Lung (tissue), 17 donors: ENCODE measurements at places on chromosomes 3 and 15.

DNA sequence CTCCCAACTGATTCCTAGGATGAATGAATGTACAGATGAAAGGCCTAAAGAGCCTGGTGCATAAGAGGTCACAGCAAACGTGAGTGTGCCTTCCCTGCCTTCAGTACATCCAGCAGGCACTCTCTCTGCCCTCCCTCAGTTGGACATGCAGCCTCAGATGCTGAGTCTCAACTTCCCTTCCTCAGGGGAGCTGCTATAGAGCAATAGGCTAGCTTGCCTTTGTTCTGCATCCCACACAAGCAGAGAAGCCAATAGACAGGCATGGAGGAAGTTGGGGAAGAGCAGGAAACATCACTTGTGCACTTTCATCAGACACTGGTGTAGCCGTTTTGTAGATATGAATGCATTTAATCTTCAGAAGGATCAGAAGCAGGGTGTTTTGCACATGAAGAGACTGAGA is 147.5 kb upstream of the THBS1 start:
- no peaks in the 10 kb centered on the region for H3K36me3 ChIP-seq
- H3K27ac ChIP-seq: no peak overlapping the region
- DNase-seq: no peak
- no peak overlapping the region for H3K4me3 ChIP-seq

DNA sequence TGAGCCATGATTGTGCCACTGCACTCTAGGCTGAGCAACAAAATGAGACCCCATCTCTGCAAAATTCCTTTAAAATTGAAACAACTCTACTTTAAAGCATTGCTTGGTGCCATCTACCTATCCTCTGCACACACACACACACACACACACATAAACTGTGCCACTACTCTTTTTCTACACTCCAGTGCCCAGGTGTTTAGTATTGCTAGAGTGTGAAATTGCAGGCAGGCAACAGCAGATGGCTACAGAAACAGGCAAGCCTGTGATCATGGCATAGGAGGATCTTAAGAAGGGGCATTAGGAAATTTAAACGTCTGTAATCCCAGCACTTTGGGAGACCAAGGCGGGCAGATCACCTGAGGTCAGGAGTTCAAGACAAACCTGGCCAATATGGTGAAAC is 39.0 kb downstream of the SIDT1 start:
- H3K36me3 ChIP-seq: no peaks in the 10 kb centered on the region
- DNase-seq: no peak
- H3K27ac ChIP-seq: no peak overlapping the region

- peaks cover 19% of the 10 kb centered on the region for H3K4me1 ChIP-seq
- H3K27ac ChIP-seq: no peak overlapping the region
- no peaks in the 10 kb centered on the region for H3K36me3 ChIP-seq
- no peak overlapping the region for H3K4me3 ChIP-seq
- H3K27me3 ChIP-seq: no peaks in the 10 kb centered on the region
These were observed 41.0 kb downstream of the ABHD2 start for GRCh38 chr15:89129123-89129815.

DNA sequence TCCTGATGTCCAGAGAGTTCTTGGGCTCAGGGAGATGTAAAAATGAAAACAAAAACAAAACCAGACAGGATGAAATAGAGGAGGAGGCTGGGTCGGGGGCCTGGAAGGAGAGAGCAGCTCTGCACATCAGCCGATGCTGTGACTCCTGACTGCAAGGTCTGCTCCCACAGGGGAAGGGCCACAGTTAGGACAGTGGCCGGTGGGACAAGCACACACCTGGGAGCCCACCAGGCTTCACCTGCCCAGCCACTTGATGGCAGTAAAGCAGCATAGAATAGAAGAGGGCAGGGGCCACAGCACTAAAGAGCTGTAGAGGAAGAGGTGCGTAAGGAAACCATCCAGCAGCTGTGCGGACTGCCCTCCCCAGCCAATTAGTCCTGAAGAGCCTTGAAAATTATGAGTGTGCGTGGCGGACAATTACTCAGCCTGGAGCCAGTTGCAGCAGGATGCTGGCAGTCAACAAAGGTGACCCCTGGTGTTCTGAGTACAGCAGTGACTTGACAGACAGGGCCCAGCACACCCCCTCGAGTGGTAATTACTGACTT is 29.8 kb downstream of the ALS2CL start:
- H3K27ac ChIP-seq: no peak overlapping the region
- peaks cover 3% of the 10 kb centered on the region for H3K4me1 ChIP-seq
- H3K4me3 ChIP-seq: no peak overlapping the region
- no peaks in the 10 kb centered on the region for H3K27me3 ChIP-seq
- H3K36me3 ChIP-seq: no peaks in the 10 kb centered on the region

DNA sequence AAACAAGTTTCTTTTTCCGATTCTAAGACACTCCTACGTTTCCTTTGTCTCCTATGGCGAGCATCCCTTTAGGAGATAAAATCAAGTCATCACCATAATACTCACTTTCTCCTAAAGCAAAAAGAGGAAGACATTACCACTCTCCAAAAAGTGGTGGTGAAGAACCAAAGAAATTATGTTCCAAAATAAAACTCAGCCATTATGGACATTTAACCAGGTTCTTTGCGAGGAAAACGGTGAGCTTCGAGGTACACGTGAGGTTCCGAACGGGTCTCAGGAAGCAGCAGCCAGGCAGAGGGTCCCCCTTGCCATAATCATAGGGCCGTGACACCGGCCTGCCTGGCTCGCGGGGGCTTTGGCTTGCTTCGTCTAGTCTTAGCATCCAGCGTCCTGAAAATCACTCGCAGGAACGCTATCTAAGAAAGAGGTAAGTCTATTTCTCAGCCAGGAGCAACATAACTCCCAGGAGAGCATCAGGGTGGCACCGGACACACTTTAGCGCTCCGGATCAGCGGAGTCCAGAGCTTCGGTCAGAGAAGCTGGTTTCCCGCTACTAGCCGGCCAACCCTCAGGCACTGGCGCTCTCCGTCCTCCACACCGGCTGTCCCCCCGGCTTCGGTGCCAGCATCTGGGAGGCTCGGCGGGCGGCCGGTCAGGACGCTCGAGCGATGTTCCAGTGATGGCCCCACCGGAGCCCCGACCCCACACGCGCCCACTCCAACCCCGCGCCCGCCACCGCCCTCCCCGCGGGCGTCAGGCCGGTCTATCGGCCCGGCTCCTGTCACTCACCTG is 581 bp downstream of the IP6K1 start:
- DNase-seq: peak; percentile 43
- peak overlapping the region; percentile 76 for H3K4me3 ChIP-seq
- peaks cover 9% of the 10 kb centered on the region for H3K36me3 ChIP-seq
- H3K4me1 ChIP-seq: peaks cover 8% of the 10 kb centered on the region
- peak overlapping the region; percentile 98 for H3K27ac ChIP-seq
- no peaks in the 10 kb centered on the region for H3K27me3 ChIP-seq

DNA sequence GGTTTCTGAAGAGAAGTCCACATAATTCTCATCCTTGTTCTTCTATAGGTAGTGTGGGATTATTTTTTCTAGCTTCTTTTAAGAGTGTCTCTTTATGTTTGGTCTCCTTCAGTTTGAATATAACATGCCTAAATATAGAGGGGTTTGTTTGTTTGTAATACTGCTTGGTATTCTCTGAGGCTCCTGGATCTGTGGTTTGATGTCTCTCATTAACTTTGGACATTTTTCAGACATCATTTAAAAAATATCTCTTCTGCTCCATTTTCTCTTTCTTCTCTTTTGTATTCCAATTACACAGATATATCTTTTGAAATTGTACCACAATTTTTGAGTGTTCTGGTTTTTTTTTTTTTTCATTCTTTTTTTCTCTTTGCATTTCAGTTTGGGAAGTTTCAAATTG is 113.1 kb downstream of the ARNT2 start:
- peaks cover 1% of the 10 kb centered on the region for H3K4me1 ChIP-seq
- no peaks in the 10 kb centered on the region for H3K36me3 ChIP-seq
- H3K27me3 ChIP-seq: no peaks in the 10 kb centered on the region
- H3K27ac ChIP-seq: no peak overlapping the region
- DNase-seq: no peak

DNA sequence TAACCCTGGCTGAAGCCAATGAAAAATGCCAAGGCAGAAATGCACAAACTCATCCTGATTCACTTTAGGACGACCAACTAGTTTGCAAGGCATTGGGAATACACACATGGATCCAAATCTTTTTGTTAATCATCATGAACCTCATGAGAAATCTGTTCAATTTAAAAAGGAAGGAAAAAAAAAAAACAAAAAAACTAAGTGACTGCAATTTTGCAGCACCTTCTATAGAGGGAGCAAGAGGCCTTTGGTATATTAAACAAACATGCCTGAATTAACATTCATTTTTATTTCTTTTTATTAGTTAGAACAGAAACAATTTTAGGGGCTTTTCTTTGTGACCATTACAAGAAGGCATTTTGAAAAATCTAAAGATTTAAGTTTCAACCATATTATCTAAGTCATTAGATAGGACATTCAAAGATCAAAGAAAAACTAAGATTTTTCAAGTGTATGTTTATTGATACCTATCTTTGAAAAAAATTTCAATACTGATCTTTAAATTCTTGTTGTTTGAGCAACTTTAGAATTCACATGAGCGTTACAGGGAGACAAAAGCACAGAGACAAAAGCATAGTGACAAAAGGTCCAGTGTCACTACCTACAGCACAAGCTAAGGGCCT is 182.4 kb downstream of the CBLB start:
- no peaks in the 10 kb centered on the region for H3K27me3 ChIP-seq
- H3K36me3 ChIP-seq: peaks cover 7% of the 10 kb centered on the region
- DNase-seq: no peak

DNA sequence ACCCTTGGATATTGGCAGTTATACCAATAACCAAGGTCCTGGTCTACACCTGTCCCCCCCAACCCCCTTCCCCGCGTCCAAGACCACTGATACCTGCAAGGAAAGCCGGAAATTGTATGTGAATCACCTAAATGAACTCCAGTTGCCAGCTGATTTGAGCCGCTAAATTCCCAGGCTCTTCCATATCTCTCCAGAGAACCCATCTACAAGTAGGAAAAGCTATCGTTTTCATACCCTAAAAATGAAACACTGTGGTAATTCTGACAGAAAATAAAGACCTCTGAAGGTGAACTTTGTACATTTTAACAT is 114.2 kb upstream of the ICE2 start:
- H3K27ac ChIP-seq: no peak overlapping the region
- peak; percentile 34 for DNase-seq
- no peak overlapping the region for H3K4me3 ChIP-seq
- peaks cover 13% of the 10 kb centered on the region for H3K4me1 ChIP-seq
- no peaks in the 10 kb centered on the region for H3K36me3 ChIP-seq
- H3K27me3 ChIP-seq: peaks cover 18% of the 10 kb centered on the region
